Omental fat pad (tissue), 4 donors: ENCODE measurements at places on chromosomes 13 and 19. TPM values are rescaled to one million over a fixed set of nuclear protein-coding genes. Genes with fewer than 3 reads are reported as not detected.

Gene SMIM17
- total RNA-seq, result not detected

DNA sequence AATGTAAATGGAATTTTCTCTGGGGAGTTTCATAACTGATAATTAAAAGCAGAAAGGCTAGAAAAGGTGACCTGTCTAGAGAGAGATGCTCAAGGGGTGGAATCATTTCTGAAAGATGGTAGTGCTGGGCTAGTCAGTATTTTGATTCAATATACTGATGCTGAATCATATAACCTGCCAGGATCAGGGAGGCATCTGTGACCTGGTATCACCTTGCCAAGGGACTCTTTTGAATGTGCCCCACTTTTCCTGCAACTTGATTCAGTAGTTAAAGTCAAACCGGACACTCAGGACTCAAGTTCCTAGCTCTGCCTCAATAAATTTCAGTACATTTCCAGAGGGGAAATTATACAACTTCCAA, 15.8 kb downstream of the LCP1 start:
- no peak for DNase-seq

GRCh38 chr13:21341637-21342422, 117.3 kb downstream of the ZDHHC20 start:
- no peak for DNase-seq

DNA sequence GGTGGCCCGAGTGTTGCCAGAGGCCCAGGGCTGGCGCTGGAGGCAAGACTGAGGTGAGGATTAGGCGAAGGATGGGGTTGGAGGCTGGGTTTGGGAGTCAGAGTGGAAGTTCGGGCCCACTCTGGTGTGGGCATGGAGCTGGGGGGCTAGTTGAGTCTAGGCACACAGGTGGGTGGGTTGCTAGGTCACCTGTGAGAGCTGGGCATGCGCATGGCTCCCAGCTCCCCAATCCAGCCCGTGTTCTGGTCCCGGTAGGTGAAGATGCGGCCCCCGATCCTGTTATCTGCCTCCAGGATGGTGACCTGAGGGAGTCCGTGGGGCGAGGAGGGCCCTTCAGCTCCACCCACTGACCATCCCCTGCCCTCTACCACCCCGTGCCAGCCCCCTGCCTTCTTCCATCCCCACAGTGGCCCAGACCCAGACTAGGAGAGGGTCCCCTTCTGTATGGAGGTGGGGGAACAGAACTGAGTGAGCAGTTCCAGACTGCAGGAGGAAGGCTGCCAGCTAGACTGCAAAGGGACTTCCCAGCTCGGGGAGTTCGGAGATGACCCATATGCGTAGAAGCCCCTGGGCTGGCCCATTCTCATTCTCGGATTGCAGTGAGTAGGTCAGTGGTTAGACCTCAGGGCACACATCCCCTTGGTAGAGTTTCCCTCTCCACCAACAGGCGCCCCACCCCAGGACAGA, 1.7 kb downstream of the IL4I1 start:
- no peak for DNase-seq

- no peak for DNase-seq
Observed at GRCh38 chr19:39413272-39413910, 922 bp downstream of the PLEKHG2 start.

Gene TBXA2R
- total RNA-seq, result 0.65 TPM

GRCh38 chr19:35005256-35005977, 5.3 kb downstream of the GRAMD1A start:
- DNase-seq, result no peak

GRCh38 chr19:3129112-3129511, 6.7 kb upstream of the GNA15 start:
- no peak for DNase-seq

- DNase-seq, result no peak
Observed at GRCh38 chr19:14004619-14005348, 1.3 kb downstream of the RFX1 start.

GRCh38 chr13:32195713-32196112, 119.5 kb downstream of the ZAR1L start:
- no peak for DNase-seq

- DNase-seq, result no peak
Observed at GRCh38 chr13:19622193-19622592, 11.3 kb upstream of the MPHOSPH8 start.

Gene CYP4F11
- 0.60 TPM for total RNA-seq
